ENCODE measurements at places on chromosomes 13 and 19. TPM values are rescaled to one million over a fixed set of nuclear protein-coding genes. Genes with fewer than 3 reads are reported as not detected.

DNA sequence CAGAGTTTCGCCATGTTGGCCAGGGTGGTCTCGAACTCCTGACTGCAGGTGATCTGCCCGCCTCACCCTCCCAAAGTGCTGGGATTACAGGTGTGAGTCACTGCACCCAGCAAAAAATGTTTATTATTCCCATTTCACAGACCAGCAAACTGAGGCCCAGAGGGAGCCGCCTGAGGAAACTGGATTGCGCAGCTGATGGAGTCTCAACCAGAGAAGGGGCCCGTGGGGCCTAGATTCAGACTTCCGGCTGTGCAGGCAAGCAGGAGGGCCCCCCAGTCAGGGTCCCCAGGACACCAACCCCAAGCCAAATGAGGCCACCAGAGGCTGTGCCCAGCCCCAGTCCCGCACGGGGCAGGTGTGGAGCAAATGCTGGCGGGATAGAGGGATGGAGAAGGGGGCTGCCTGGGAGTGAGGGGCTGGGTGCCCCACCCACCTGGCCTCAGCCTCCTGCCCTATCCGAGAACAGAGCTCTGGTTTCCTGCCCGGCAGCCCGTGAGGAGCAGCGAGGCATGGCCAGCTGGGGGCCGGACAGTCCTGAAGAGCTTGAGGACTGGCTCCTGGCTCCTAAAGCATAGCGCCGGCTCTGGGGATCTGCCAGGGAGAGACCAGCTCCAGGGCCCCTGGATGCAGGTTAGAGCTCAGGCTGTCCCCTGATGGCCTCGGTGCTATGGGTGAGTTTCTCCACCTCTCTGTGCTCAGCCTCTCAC, 22.0 kb downstream of the MISP start:
- no peaks in the 10 kb centered on the region for H3K27me3 ChIP-seq
- no peak for DNase-seq
- no peak overlapping the region for H3K27ac ChIP-seq

GRCh38 chr13:54162069-54162468, 1133.5 kb downstream of the OLFM4 start:
- H3K27me3 ChIP-seq = no peaks in the 10 kb centered on the region
- H3K36me3 ChIP-seq = no peaks in the 10 kb centered on the region
- no peak for DNase-seq
- H3K27ac ChIP-seq = no peak overlapping the region

GRCh38 chr19:2274931-2275535, 6.9 kb downstream of the PEAK3 start:
- no peak overlapping the region for H3K4me3 ChIP-seq
- H3K36me3 ChIP-seq = peaks cover 16% of the 10 kb centered on the region
- peak overlapping the region; percentile 55 for H3K27ac ChIP-seq
- no peaks in the 10 kb centered on the region for H3K27me3 ChIP-seq
- no peak for DNase-seq

DNA sequence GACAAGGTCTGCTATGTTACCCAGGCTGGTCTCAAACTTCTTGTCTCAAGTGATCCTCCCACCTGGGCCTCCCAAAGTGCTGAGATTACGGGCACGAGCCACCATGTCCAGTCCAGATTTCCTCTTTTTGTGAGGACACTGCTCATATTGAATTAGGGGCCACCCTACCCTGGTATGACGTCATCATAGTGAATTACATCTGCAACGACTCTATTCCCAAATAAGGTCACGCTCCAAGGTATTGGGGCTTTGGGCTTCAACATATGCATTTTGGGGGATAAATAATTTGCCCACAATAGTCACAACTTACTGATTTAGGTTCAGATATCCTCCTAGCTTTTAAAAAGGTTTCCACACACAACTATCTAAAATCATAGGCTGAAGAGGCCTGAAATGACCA, 9.5 kb downstream of the SLC15A1 start:
- DNase-seq = no peak
- no peaks in the 10 kb centered on the region for H3K4me1 ChIP-seq
- no peak overlapping the region for H3K4me3 ChIP-seq
- H3K27ac ChIP-seq = no peak overlapping the region
- no peaks in the 10 kb centered on the region for H3K36me3 ChIP-seq

DNA sequence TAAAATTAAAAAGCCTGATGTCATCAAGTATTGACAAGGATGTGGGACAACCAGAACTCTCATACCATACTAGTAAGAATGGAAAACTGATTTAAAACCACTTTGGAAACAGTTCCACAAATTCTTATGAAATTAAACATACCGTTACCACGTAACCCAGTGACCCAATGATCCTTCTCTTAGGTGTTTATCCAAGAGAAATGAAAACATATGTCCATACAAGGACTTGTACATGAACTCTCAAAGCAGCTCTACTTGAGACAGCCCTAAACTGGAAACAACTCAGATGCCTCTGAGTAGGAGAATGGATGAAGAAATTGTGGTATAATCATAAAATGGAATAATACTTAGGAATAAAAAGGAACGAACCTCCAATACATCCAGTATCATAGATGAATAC, 27.6 kb downstream of the SLC6A16 start:
- DNase-seq = no peak
- no peaks in the 10 kb centered on the region for H3K36me3 ChIP-seq
- no peak overlapping the region for H3K27ac ChIP-seq
- no peaks in the 10 kb centered on the region for H3K27me3 ChIP-seq
- H3K4me3 ChIP-seq = no peak overlapping the region

- H3K4me1 ChIP-seq = no peaks in the 10 kb centered on the region
- no peak for DNase-seq
- H3K27ac ChIP-seq = no peak overlapping the region
- no peaks in the 10 kb centered on the region for H3K27me3 ChIP-seq
- H3K4me3 ChIP-seq = no peak overlapping the region
Measured at GRCh38 chr19:15045506-15045905, 3.8 kb upstream of the CASP14 start.

DNA sequence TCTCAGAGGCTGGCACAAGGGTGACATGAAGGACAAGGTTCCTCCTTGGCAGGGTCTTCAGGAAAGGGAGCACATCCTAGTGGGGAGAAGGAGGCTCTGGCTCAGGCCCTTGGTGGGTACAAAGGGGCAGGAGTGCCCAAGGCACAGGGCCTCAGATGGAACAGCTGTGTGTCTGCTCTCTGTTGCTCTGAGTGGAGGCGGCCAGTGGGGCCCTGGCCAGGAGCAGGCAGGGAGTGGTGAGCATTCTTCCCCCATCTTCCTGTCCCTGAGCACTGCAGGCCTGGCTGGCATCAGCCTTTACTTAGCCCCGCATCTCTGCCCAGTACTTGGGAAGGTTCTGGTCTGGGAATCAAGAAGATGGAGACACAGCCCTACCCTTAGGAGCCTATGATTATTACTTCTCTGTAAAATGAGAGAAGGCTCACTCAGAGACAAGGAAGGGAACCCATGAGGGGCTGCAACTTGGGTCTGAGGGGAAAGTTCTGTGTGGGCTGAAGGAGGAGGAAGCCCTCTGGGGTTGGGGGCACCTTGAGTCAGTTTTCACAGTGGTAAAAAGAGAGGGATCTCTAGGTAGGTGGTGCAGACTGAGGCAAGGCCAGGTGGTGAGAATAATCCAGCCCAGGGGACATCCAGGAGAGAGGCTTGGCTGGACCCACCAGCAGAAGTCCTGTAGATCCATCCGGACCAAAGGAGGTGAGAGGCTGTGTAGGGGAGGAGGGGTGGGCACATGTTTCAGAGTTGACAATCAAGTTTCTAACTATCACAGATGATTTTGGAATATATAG, 173.5 kb downstream of the TSHZ3 start:
- no peak overlapping the region for H3K4me3 ChIP-seq
- H3K4me1 ChIP-seq = no peaks in the 10 kb centered on the region
- no peak overlapping the region for H3K27ac ChIP-seq
- no peaks in the 10 kb centered on the region for H3K36me3 ChIP-seq
- no peaks in the 10 kb centered on the region for H3K27me3 ChIP-seq

- H3K27ac ChIP-seq = peak within 1 kb of the TSS; percentile 99
- peaks cover 50% of the 10 kb centered on the region for H3K4me1 ChIP-seq
- peaks cover 70% of the 10 kb centered on the region for H3K36me3 ChIP-seq
- peak within 1 kb of the TSS; percentile 71 for H3K4me3 ChIP-seq
Measured at GRCh38 chr19:1275260-1275975, at the start of gene FAM174C. TSS of gene FAM174C (plus strand) at chr19:1275530. CDS start at chr19:1275550, 20 bp downstream.

The ZFP14 gene
- total RNA-seq = 7.8 TPM

The PLIN5 gene
- 12.0 TPM for total RNA-seq

The FAM83E gene
- not detected for total RNA-seq

The VSTM2B gene
- not detected for total RNA-seq

The SUGP2 gene
- total RNA-seq = 95.1 TPM

The ZBTB32 gene
- not detected for total RNA-seq

Data from tibial nerve (tissue), 4 donors.